ENCODE measurements at places on chromosomes 11 and 22. TPM values are rescaled to one million over a fixed set of nuclear protein-coding genes. Genes with fewer than 3 reads are reported as not detected.

DNA sequence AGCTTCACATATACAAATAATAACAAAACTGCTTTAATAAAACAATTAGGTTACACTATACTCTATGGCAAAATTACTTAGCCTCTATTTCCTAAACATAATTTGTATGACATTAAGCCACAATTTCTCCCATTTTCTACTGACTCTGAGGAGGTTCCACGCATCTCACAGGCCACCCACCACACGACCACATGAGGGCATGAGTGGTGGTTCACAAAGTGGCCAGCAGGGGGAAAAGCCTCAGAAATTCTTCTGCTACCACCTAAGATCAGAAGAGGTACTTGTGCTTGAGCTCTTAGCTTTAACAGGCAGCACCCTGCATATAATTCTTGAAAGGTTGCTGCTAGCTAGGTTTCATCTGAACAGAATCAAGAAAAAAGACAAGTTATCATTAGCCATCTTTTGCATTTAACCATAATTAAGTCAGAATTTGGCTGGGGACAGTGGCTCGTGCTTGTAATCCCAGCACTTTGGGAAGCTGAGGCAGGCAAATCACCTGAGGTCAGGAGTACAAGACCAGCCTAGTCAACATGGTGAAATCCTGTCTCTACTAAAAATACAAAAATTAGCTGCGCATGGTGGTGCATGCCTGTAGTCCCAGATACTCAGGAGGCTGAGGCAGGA, 7.7 kb downstream of the LPXN start:
- DNase-seq: peak; percentile 72

DNA sequence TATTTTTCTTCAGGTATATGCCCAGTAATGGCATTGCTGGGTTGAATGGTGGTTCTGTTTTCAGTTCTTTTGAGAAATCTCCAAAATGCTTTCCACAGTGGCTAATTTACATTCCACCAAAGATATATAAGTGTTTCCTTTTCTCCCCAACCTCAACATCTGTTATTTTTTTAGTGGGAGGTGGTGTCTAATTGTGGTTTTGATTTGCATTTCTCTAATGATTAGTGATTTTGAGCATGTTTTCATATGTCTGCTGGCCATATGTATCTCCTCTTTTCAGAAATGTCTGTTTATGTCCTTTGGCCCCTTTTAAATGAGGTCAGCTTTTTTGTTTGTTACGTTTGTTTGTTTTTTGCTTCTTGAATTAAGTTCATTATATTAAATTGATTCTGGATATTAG, 760.2 kb downstream of the KCNA4 start:
- no peak for DNase-seq

GRCh38 chr11:57762235-57762861, 746 bp downstream of the CTNND1 start:
- no peak for DNase-seq

- DNase-seq: no peak
These were observed 6.1 kb downstream of the C11orf96 start for GRCh38 chr11:43948341-43949225.

GRCh38 chr11:115322553-115323203, 181.5 kb downstream of the CADM1 start:
- no peak for DNase-seq

- no peak for DNase-seq
These were observed 52.2 kb downstream of the DNAJC24 start for GRCh38 chr11:31421820-31422219.

DNA sequence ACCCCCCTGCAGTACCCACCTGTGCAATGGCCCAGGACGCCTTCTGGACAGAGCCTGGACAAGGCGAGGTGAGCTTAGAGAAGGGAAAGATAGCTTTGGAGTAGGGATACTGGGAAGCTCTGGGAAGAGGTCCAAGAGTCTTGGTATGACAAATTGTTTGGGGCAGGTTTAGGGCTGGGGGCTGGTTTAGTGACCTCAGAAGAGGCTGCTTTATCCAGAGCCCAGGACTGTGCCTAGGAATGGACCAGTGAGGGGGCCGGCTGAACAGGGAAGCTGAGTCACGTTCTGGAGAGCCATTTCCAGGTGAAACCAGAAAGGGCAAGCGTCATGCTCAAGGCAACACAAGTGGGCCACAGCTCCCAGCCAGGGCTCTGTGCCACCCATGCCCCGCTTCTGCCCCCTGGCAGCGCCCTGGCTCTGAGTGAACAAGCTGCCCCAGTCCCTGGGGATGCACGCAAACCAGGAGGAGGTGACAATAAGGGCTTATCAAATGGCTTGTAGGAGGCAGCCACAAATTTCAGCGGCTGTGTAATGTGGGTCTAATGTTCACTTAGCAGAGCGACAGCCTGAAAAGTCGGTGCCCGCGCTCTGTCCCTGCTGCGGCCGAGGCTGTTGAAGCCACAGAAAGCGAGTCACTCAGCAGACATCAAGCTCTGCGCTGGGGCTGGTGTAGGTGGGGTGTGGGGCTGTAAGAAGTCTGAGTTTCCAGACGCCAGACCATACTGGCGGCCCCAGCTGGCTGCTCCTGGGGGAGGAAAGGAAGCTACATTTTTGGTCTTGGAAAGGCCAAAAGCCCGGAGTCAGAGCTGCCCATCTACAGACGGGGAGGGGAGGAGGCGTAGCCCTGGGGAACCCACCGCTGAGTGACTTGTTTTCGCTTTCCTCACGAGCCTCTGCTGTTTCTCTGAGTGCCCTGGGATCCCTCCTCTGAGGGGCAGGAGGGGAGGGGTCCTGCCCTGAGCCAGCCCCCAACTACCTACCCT, 18.3 kb upstream of the SYT7 start:
- no peak for DNase-seq

GRCh38 chr11:1150116-1150515, 7.6 kb upstream of the MUC5AC start:
- DNase-seq: no peak

DNA sequence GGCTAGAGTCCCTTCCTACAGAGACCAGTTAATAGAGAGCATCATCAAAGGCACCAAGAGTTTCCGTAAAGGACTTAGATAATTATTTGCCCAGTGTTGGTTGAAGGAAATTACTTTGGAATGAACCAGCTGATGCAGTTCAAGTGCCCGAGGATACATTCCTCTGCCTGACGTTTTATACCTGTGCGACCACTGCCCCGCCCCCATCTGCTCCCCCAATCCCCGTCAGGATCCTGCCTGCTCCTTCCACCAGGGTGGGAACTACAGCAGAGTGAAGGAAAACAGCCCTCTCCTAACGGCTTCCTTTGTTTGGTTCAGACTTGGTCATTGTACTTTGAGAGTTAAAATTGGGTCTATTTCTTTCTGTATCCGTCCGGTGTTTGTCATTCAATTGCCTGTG, 761.5 kb downstream of the NTM start:
- DNase-seq: no peak

DNA sequence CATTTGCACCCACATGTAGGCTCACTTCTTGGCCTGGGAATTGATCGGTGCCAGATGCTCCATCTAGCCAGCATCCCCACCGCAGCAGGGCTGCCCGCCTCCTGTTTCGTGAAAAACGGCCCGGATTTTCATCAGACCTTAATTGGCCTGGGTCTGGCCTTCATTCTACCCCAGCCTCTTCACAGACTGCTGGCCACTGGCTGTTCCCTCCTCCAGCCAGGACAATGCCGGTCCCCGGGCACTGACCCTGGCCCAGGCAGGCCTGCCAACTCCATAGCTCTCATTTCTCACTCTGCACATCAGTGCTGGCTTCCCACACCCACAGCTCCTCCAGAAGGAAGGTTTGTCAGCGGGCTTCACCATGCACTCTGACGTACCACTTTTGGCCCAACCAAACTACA, 27.9 kb downstream of the TIMP3 start:
- DNase-seq: no peak

GRCh38 chr11:14029440-14029839, 66.9 kb downstream of the SPON1 start:
- DNase-seq: no peak

DNA sequence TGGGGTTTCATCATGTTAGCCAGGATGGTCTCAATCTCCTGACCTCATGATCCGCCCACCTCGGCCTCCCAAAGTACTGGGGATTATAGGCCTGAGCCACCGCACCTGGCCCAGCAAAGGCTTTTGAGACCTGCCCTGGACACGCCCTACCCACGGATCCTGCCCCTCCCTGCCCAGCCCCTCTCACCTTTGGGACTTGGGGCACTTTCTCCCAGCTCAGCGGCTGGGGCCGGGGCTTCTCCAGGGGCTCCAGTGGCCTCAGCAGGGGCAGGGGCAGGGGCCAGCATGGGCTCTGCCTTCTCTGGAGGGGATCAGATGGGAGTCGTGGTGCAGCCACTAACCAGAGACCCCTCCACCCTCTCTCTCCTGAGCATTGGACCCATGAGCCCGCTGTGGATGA, 2.2 kb downstream of the MYBPC3 start:
- DNase-seq: no peak

DNA sequence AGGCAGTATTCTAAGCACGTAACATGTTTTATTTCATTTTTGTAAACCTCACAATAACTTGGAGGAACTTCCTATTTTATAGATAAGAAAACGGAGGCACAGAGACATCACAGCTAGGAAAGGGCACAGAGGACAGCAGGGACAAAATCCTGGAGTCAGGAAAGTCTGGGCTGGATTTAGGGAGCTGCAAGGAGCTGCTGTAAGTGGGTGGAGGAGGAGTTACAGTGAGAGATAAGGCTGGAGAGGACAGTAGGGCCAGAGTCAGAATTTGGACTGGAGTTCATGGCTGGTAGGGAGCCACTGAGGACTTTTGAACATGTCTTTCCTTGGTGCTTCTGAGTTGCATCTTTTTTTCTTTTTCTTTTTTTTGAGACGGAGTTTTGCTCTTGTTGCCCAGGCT, 32.2 kb upstream of the PTPRJ start:
- DNase-seq: no peak

GRCh38 chr11:68767672-68768071, 16.4 kb upstream of the TESMIN start:
- no peak for DNase-seq

GRCh38 chr11:66112041-66112491, 42.0 kb downstream of the PACS1 start:
- DNase-seq: no peak

GRCh38 chr11:109838026-109838425, 255.2 kb upstream of the ZC3H12C start:
- no peak for DNase-seq

- DNase-seq: no peak
These were observed 23.5 kb downstream of the SPATA19 start for GRCh38 chr11:133821776-133822175.

DNA sequence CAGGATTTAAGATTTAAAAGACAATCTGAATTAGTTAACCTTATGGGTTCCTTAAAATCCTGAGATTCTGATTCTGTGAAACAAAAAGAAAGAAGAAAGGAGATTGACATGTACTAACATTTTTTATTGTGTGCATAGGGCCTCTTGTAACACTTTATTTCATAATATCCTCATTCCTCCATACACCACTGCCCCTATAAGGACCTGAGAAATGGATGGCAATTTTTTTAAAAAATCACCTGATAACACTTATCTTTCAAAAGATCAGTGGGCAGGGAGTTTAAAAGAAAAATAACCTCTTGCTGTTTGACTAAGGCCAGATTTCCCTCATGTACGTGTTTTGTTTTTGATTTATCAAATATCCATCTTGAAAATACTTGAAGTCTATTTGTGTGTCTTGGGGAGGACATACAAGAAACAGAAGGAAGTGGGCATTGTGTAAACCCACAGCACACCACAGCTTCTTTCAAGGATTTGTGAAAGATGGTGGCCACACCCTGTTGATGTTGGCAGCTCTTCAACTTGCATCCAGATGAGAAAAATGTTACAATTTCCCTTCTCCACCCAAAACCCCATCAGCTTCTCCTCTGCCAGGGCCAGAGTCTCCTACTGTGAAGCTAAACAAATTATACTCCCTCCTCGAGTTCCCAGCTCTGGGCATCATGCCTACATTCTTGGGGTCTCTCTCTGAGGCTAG, 35.0 kb upstream of the MPEG1 start:
- DNase-seq: no peak

DNA sequence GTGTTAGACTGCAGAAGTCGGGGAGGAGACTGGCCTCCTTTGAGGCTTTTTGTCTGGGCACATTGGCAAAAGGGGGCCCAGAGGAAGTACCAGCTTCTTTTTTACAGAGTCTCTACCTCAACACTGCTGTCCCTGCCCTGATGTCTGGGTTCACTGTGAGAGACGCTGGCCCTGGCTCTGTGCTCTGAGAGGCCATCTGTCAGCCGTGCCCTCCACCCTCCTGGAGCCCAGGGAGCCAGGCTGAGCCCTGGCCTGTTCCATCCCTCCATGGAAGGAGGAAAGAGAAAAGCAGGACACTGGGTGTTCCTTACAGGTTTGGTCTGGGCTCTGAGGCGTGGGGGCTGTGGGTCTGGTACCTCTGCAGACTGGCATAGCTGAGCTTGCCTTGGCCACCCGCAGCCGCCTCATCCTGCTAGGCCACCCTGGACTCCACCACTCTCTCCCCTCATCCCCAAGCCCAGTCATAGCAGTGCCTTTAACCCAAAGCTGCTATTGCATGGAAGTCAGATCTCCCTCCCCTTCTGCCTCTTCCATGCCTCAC, 105.5 kb upstream of the PARVA start:
- no peak for DNase-seq

DNA sequence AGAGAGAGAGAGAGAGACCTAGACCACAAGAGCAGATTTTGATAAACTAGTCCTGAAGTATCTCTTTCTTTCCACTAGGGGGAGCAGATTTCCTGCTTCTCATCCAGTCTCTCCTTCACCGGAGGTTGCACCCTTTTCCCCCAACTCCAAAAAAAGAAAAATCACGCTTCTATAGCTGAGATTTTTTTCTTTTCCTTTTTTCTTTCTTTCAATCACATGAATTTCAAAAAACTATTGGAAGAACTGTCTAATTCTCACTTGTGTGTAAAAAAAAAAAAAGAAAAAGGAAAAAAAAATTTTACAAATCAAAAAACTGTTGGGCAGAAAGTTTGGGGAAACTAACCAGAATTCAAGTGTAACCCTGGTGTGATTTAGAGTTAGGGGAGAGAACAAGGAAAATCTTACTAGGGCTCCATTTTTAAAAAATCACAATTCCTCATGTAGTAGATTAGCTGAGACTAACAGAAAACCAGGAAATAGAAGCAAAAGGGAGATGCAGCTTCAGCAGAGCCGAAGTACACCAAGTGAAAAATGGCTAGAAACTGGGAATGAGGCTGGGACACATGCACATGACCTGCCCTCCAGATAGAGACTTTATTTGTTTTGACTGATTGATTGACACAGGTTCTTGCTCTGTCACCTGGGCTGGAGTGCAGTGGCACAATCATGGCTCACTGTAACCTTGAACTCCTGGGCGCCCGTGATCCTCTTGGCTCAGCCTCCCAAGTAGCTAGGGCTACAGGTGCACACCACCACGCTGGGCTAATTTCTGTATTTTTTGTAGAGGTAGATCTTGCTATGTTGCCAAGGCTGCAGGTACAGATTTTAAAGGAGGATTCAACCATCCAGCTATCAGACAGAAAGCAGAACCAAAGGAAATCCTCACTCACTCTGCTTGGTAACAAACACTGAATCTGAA, 27.1 kb downstream of the SDHD start:
- no peak for DNase-seq

The LRRC74B gene
- not detected for total RNA-seq

The MOGAT2 gene
- total RNA-seq: not detected

The WNT11 gene
- total RNA-seq: 1.4 TPM

The OR52E5 gene
- total RNA-seq: not detected

The POU2AF2 gene
- not detected for total RNA-seq

The PHLDB1 gene
- 3.3 TPM for total RNA-seq

The CNTF gene
- total RNA-seq: 2.6 TPM

The NRIP3 gene
- 2.0 TPM for total RNA-seq

The MUC6 gene
- not detected for total RNA-seq

The FGF4 gene
- not detected for total RNA-seq
